ENCODE measurements at places on chromosomes 13 and 19.

DNA sequence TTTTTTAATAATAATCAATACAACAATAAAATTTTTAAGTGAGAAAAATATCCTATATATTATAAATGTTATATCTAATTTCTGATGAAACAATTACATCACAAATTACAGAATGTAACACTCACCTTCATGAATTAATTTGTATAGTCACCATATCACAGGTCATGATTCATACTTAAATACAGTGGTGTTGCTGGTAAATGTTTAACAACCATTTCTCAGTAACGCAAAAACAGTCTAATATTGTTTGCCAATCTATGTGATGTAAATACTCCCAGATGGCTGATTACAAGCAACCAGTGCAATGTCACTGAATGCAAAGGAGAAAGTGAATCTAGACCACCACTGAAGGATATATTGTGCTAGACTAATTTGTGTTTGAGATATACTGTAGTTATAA is 97.5 kb downstream of the DIAPH3 start:
- no peak for DNase-seq

- no peak for DNase-seq
Measured at GRCh38 chr13:107252428-107252827, 684.5 kb upstream of the ARGLU1 start.

- DNase-seq: no peak
Measured at GRCh38 chr19:41621654-41622053, 5.2 kb downstream of the CEACAM4 start.

GRCh38 chr13:50449465-50449864 is 394.0 kb downstream of the DLEU7 start:
- DNase-seq: no peak

DNA sequence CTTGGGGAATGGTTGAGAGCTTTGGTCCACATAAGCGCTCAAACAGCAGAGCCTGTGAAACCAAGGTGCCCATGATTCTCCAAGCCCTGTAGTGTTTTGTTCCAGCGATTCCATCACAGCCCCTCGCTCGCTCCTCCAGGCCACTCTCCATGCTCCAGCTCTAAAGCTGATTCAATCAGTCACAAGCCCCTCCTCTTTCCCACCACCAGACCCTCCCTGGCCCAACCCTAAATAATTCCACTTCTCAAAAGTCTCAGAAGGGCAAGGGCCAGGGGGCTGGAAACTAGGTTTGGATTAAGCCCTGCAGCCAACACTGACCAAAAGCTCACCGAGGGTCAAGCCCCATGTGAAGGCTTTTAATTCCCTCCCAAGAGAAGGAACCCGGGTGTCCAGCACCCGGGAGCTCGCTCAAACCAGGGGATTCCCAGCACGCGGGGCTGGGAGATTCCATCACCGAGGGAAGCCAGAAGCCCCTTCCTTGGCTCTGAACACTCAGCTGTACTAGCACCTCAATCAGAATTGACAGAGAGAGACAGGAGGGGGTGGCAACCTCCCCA is 1.5 kb downstream of the ZNF296 start:
- DNase-seq: no peak

GRCh38 chr13:48094404-48094780 is 512 bp downstream of the MED4 start:
- no peak for DNase-seq

GRCh38 chr13:39499604-39500003 is 103.4 kb downstream of the LHFPL6 start:
- DNase-seq: no peak

DNA sequence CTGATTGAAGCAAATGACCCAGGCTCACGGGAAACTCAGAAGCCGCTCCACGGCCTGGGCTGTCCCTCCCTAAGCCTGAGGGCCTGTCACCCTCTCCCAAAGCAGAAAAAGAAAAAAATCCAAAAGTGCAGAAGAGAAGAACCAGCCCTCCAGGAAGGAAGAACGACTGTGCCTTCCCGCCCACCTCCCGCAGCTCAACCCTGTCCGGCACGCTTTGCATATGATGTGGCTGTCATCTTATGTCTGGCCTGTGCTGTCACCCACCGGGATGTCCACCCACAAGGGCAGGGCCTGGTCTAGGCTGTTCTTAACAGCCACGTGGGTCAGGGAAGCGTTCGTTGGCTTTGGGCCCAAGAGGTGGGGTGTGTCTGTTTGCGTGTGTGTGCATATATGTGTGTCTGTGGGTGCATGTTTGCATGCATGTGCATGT is 13.7 kb downstream of the ZBTB7A start:
- DNase-seq: no peak

- DNase-seq: no peak
Measured at GRCh38 chr13:23418776-23419683, 14.5 kb downstream of the SACS start.

GRCh38 chr19:18903156-18904037 is 7.4 kb upstream of the CERS1 start:
- DNase-seq: no peak

- no peak for DNase-seq
Measured at GRCh38 chr19:54252243-54252642, 4.8 kb downstream of the LILRB5 start.

- no peak for DNase-seq
Measured at GRCh38 chr13:101390461-101390860, 25.8 kb downstream of the NALCN start.

GRCh38 chr19:30873691-30874090 is 475.5 kb downstream of the TSHZ3 start:
- DNase-seq: no peak

DNA sequence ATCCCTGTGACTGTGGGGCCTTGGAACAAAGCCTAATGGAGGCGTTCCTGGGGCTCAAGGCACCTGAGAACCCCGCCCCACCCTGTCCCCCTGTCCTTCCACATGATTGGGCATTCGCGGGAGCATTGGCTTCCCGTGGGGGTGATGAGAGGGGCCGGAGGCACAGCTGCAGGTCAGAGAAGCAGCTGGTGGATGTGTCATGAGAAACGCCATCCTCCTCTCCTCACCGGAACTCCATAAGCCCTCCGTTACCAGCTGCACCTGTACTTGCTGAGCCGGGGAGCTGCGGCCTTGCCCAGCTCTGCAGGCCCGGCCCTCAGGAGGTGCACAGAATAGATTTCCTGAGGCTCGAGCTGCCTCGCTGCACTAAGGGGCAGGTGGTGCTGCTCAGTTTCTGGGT is 42.0 kb downstream of the CAPN12 start:
- no peak for DNase-seq

- DNase-seq: peak; percentile 16
Measured at GRCh38 chr19:2167896-2168618, 4.3 kb downstream of the DOT1L start.

- no peak for DNase-seq
Measured at GRCh38 chr13:32737111-32737571, 150.9 kb downstream of the PDS5B start.

GRCh38 chr13:24834902-24835510 is 71.0 kb downstream of the RNF17 start:
- DNase-seq: no peak

GRCh38 chr19:17775991-17776803 is 18.7 kb upstream of the B3GNT3 start:
- no peak for DNase-seq

DNA sequence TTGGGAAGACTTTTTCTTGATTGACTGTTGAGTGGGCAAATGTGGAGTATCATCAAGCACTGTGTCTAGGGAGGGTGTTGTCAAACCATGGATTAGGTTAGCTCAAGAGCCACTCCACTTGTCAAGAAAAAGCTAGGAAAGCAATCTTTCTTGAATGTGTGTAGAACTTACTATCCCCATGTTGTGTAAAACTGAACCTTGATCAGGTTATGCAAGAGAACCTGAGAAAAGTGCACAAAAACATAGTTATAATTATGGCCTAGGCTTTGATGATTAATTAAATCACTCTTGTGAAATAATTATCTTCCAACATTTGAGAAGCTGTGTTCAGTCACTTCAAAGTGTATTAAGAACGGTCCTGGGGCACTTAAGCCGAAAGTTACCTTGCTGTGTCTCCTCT is 238.2 kb upstream of the OBI1 start:
- no peak for DNase-seq

- no peak for DNase-seq
Measured at GRCh38 chr19:49895566-49896297, 955 bp downstream of the IL4I1 start.

- DNase-seq: no peak
Measured at GRCh38 chr13:29710511-29710910, 115.0 kb upstream of the SLC7A1 start.

- DNase-seq: no peak
Measured at GRCh38 chr19:16124953-16125352, 13.3 kb downstream of the RAB8A start.

GRCh38 chr19:1422943-1423342 is 15.3 kb upstream of the RPS15 start:
- DNase-seq: no peak

GRCh38 chr13:78383071-78383484 is 220.3 kb downstream of the POU4F1 start:
- DNase-seq: no peak

- no peak for DNase-seq
Measured at GRCh38 chr13:42807241-42807640, 25.9 kb downstream of the FAM216B start.

DNA sequence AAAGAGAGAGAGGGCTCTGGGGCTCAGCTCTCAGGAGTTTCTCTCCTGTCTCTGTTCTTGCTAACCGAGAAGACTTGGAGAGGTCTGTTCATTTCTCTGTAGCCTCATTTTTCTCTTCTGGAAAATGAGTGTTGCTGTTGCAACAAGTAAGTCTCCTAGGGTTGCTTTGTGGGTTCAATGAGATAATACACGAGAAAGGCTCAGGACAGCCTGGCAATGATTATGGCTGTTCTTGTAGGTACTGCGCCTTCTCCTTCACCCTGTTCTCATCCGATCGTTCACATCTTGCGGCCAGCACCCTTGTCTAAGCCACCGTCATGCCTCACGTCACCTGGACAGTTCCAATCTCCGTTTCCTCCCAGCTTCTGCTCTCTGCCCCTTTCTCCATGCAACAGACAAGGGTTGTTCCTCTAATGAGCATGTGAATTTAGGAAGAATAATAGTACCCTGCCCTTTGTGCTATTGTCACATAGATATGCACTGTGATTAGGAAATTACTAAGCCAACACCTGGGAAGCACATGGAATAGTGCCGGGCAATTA is 4.2 kb downstream of the C5AR1 start:
- DNase-seq: no peak

- no peak for DNase-seq
Measured at GRCh38 chr19:42471554-42472249, 29.0 kb upstream of the CXCL17 start.

- no peak for DNase-seq
Measured at GRCh38 chr13:39765801-39766463, 110.5 kb downstream of the COG6 start.

- no peak for DNase-seq
Measured at GRCh38 chr13:57787058-57787791, 155.7 kb downstream of the PCDH17 start.

- no peak for DNase-seq
Measured at GRCh38 chr13:75506018-75506417, 24.0 kb upstream of the TBC1D4 start.

- no peak for DNase-seq
Measured at GRCh38 chr19:974564-975257, 9.4 kb upstream of the WDR18 start.

DNA sequence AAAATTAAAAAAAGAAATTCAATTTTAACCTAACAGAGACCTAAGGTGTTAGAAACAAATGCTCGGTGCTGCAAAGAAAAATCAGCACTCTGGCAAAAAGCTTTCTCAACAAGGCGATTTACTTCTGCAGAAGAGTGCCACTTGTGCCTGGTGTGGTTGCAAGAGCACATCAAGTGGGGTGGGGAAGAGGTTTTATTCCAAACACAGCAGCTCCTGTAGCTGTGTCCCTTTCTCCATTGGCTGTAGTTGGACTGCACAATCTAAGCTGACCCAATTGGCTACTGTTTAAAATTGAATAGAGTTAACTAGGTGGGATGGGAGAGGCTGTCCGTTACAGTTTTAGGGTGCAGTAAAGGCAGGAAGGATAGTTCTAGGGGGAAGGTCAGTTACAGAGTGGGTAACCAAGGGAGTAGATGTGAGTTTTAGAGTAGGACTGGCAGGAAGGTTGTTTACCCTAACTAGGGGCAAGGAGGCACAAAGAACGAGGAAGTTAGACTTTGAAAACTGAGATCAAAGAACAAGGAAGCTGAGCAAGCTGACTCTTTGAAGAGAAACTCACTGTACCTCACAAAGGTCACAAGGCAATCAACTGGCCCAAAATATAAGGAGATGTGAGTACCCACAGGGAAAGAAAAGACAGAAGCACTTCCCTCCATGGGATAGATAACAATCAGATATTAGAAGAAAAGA is 145.7 kb downstream of the LIG4 start:
- no peak for DNase-seq

GRCh38 chr13:25225970-25226369 is 53.9 kb upstream of the AMER2 start:
- no peak for DNase-seq

GRCh38 chr19:12723641-12724426 is at the start of gene TNPO2:
Gene TNPO2 (minus strand): TSS chr19:12723932. CDS start chr19:12720977, 2,955 bp downstream.
- peak; percentile 33 for DNase-seq

DNA sequence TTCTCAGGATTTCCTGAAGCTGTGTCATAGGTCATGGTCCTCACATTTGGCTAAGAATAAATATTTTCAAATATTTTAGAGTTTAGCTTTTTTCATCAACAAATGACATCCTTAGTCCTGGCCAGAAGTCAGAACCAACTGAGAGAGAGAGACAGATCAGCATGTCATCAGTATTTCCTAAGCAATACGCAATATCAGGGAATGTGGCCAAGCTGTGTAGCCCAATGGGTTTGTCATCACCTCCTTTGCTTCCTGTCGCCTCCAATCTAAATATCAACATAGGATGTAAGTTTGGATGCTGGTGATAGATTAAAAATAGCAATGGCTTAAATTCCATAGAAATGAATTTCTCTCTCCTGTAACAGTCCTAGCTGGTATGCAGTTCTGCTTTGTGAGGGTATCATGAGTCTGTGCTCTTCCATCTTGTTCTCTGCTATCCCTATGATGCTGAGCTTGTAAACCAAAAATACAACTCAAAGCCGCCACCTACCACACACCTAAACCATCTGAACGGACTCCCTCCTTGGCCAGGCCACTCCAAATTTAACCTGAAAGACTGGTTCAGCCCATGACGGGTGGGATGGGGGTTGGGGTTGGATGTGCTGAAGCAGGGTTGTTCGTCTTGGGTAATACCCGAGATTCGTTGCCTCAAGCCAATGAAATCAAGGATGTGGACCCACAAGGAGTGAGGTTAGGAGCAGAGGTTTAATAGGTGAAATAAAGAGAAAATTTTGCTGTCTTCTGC is 10.0 kb upstream of the IGSF23 start:
- no peak for DNase-seq

DNA sequence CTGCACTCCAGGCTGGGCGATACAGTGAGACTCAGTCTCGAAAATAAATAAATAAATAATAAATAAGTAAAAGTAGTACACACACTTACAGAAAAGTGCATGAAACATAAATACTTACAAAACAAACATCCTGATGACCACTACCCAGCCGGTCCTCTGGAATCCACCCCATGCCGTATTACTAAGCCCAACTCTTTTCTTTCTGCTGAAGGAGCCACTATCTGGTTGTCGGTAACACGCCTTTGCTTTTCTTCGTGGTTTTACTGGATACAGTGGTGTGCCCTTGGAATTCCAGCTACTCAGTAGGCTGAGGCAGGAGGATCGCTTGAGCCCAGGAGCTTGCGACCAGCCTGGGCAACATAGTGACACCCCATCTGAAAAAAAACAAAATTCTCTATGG is 39.4 kb downstream of the CELF5 start:
- no peak for DNase-seq
